ENCODE measurements at places on chromosomes 13 and 19.

- DNase-seq: no peak
These were observed 1147.5 kb downstream of the DIAPH3 start for GRCh38 chr13:59016250-59016649.

GRCh38 chr19:18496980-18497256, 25.0 kb downstream of the ELL start:
- DNase-seq: no peak

- no peak for DNase-seq
These were observed 109.7 kb upstream of the MCF2L start for GRCh38 chr13:112859128-112859816.

- peak; percentile 4 for DNase-seq
These were observed 11.4 kb downstream of the CARD8 start for GRCh38 chr19:48244281-48244680.

- no peak for DNase-seq
These were observed 232.9 kb upstream of the SLC10A2 start for GRCh38 chr13:103299079-103299478.

- no peak for DNase-seq
These were observed 7.9 kb upstream of the ADPRHL1 start for GRCh38 chr13:113461022-113461751.

- no peak for DNase-seq
These were observed 96.3 kb downstream of the VWA8 start for GRCh38 chr13:41864658-41865057.

GRCh38 chr19:18205200-18205892, 1.5 kb upstream of the RAB3A start:
- DNase-seq: peak; percentile 74

GRCh38 chr19:30799865-30800755, 427.9 kb downstream of the ZNF536 start:
- DNase-seq: no peak

DNA sequence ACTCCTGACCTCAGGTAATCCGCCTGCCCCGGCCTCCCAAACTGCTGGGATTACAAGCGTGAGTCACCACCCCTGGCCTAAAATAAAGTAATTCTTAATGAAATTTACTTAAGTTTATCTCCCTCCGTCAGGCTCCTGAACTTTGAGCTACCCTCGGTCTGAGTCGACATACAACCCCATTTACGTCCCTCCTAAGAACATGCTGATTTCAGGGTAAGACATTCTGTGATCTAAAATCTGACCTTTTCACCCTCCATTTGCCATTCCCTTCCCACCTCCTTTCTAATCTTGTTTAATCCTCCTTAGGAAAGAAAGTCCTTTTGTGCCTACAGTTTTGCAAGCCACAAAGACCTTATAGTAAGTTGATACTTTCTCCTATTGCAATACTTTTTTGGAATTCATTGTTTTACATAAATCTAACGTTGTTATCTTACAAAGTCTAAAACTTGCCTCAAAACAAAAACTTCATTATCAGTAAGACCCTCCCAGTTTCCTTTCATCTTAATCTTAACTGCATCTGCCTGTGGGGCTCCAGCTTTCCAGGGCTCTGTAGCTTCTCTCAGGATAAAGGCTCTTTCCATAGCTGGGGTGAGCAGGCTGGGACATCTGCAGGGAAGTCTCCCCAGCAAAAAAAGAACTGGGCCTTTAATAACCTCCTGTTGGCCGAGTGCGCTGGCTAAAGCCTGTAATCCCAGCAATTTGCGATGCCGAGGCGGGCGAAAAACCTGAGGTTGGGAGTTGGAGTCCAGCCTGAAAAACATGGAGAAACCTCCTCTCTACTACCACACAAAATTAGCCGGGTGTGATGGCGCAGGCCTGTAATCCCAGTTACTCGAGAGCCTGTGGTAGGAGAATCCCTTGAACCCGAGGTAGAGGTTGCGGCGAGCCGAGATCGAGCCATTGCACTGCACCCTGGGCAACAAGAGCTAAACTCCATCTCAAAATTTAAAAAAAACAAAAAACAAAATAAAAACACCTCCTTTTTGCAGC, 143.1 kb downstream of the ZNF737 start:
- DNase-seq: no peak

DNA sequence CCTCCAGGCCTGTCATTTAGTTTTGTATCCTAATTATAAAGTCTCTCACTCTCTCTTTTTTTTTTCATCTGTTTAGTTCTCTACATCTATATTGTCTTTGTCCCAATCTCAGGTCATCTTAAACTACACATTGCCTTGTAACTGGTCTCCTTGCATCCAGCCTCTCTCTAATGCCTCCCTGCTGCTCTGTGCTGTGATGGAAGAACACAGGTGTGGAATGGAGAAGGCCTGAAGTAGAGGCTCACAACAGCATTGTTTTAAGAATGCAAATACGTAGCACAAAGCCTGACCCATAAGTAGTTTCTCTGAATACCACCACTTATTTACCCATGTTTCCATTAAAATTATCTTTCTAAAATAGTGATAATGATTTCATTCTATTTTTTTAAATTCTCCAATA, 108.8 kb upstream of the FRY start:
- DNase-seq: no peak

All from fibroblast of upper back skin (primary cell).